ENCODE measurements at places on chromosomes 13 and 19.

DNA sequence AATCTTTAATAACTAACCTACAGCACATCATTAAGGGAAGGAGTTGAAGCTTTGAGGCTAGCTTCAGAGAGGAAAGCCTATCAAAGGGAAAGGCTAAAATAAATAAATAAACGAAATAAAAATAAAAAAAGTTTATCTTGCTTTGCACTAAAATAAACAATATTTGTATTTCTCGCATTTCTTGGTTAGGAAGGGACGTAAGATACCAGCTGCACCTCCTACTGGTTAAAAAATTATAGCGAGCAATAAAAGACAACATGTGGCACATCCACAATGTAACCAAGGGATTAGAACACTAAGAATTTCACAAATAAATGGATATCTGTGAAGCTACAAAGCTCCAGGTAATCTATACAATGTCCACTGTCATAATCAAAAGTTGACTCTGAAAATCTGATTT lies 194.5 kb downstream of the DACH1 start:
- DNase-seq, result peak; percentile 61

- DNase-seq, result no peak
Observed at GRCh38 chr13:107138486-107138885, 570.5 kb upstream of the ARGLU1 start.

DNA sequence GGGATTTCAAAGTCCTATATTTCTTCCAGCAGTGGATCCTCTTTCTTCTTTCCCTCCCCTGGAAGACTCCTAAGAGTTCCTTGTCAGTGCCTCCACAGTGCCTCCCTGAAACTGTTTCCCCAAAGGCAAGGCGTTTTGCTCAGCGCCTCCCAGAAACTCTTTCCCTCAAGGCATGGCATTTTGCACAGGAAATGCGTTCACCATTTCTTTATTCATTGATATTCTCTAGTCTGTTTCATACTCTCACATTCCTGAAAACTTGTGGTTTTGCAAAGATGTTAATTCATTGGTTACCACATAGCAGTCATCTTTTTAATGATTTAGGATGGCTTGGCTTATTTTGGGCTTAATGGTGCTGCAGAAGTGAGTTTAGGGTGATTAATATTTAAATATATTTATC lies 177.3 kb upstream of the SLC10A2 start:
- no peak for DNase-seq

GRCh38 chr13:71874458-71874857 lies 7.5 kb upstream of the DACH1 start:
- no peak for DNase-seq

DNA sequence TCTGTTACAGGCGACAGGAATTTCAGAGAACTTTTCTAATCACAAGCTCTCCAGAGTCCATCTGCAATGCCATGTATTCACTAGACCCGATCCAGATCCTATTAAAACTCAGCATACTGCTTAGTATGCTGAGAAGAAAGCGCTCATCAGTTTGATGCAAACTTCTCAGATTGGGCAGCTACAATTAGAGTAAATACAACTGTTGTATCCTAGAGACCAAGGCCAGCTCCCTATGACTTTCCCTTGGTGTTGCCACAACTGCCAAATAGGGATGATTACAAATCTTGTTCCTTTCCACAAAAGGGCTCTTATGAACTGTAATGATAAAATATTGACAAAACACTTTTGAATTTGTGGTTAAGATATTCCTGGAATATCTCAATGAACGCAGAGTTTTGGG lies 191.2 kb downstream of the SPRY2 start:
- no peak for DNase-seq

GRCh38 chr19:16914421-16914820 lies 25.6 kb downstream of the F2RL3 start:
- no peak for DNase-seq

Measured in choroid plexus epithelial cell (primary cell).